Stimulated activated CD8-positive, alpha-beta memory T cell treated with anti-CD3 and anti-CD28 coated beads, Interleukin-4, amount 100 ng/mL, for 48 hours (primary cell): ENCODE measurements at places on chromosomes 16 and 17.

- DNase-seq = peak; percentile 77
Observed at GRCh38 chr16:50884066-50884860, 142.4 kb downstream of the CYLD start.

DNA sequence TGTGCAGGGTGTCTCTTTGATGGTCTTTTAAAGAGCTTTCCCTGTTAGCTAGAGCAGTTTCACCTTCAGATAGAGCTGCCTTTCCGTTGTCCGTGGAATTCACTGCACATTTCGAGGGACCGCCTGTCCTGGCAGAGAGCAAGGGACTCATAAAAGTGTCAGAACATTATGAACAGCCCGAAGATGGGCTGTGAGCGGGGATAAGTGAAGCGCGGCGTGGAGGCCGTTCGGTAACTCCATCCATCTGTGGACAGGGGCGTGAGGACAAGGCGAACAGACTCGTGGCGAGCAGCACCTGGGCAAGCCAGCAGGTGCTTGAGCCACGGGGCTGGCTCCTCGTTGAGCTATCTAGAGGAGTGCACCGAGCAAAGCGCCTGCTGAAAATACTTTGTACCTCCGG is 371.2 kb downstream of the MAF start:
- no peak for DNase-seq

DNA sequence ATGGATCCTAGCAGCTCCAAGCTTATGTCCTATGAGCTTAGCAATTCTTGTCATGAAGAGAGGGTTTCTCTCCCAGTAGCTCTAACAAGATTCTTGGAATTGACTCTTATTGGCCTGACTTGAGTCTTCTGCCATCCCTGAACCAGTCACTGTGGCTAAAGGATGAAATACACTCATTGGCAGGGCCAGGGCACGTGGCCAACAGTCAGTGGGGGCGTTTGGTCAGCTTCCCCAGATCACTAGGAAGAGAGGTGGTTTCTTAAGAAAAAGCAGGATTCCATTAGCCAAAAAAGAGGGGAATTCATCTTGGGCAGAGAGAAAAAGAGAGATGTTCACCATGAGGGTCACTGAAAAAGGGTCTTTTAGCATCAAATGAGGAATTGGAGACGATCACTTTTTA is 363.2 kb downstream of the SNX29 start:
- DNase-seq = no peak

GRCh38 chr17:40921026-40921425 is 16.4 kb downstream of the KRT23 start:
- DNase-seq = no peak

- DNase-seq = no peak
Observed at GRCh38 chr16:81713796-81714195, 65.3 kb upstream of the PLCG2 start.

- DNase-seq = no peak
Observed at GRCh38 chr16:50996830-50997186, 154.3 kb downstream of the SALL1 start.
